WTC11 (cell line): ENCODE measurements at places on chromosomes 16 and 17. TPM values are rescaled to one million over a fixed set of nuclear protein-coding genes. Genes with fewer than 3 reads are reported as not detected.

Gene C16orf46
- 1.1 to 1.3 TPM (median 1.2 TPM) in 3 replicates for total RNA-seq

GRCh38 chr16:84047626-84048025, 5.0 kb upstream of the SLC38A8 start:
- peaks cover 5% of the 10 kb centered on the region for H3K36me3 ChIP-seq
- H3K4me1 ChIP-seq = peaks cover 17% of the 10 kb centered on the region
- no peaks in the 10 kb centered on the region for H3K27me3 ChIP-seq
- no peak overlapping the region for H3K27ac ChIP-seq

DNA sequence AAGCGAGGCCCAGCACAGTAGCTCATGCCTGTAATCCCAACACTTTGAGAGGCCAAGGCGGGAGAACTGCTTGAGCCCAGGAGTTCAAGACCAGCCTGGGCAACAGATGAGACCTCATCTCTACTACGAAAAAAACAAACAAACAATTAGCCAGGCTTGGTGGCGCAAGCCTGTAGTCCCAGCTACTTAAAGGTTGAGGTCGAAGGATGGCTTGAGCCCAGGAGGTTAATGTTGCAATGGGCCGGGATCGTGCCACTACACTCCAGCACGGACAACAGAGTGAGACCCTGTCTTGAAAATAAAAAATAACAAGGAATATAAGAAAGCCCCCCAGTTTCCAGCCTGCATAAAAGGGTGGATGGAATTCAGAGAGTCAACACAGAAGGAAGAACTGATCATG, 40.3 kb downstream of the ARHGAP17 start:
- H3K27ac ChIP-seq = no peak overlapping the region
- no peak for DNase-seq
- H3K4me1 ChIP-seq = peaks cover 25% of the 10 kb centered on the region
- H3K36me3 ChIP-seq = peaks cover 24% of the 10 kb centered on the region
- H3K4me3 ChIP-seq = no peak overlapping the region

GRCh38 chr16:14523632-14524031, 106.4 kb downstream of the PARN start:
- H3K27ac ChIP-seq = 0 out of 2 replicates have a peak overlapping the region, but pooled peaks have one; percentile 3
- no peaks in the 10 kb centered on the region; the same call in 1 of the 2 replicates for H3K27me3 ChIP-seq
- no peak for DNase-seq
- no peak overlapping the region for H3K4me3 ChIP-seq
